EH (cell line): ENCODE measurements at places on chromosomes 11 and 22.

DNA sequence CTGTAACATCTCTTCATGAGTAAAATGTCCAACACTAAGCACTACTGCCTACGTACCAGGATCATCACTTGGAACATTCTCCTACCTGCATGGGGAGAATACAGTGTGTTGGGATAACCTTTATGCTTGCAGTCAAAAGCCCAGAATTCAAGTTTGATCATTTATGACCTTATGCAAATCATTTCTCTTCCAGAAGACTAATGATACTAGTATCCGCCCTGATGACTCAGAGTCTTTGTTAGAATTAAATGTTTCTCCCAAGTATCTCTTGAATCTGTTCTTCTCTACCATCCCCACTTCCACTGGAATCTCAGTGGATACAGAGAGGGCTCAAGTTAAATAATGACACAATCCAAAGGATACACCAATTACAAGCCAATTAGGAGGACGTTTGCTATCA is 12.4 kb downstream of the MAJIN start:
- no peak for DNase-seq

DNA sequence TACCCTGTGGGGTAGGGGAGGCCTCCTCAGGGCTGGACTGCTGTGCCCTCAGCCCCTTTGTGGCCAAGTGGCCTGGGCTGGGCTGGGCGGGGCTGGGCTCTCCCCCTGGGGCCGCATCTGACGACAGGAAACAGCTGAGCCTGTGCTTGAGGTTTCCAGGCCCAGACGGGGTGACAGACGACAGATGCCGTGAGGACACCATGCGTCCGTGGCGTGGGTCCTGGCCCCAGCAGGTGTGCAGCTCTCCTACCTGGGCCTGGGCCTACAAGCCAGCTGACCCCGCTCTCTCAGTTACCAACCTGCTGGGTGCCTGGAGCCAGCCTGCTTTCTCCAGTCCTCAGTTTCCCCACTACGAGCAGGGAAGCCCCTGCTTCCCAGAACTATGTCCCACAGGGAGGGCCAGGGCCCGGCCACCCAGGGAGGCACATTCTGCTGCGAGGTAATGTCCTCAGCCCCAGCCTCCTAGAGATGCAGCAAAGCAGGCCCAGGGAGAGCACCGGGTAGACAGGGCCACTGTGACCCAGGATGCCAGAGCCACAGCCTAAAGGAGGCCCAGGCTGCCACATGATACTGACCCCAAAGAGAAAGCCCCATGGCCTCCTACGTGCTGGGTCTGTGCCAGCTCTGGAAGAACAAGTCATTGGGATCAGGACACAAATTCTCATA is 181.3 kb downstream of the IGLL1 start:
- DNase-seq, result no peak

GRCh38 chr11:76135491-76135890 is 70.8 kb downstream of the WNT11 start:
- peak; percentile 53 for DNase-seq

DNA sequence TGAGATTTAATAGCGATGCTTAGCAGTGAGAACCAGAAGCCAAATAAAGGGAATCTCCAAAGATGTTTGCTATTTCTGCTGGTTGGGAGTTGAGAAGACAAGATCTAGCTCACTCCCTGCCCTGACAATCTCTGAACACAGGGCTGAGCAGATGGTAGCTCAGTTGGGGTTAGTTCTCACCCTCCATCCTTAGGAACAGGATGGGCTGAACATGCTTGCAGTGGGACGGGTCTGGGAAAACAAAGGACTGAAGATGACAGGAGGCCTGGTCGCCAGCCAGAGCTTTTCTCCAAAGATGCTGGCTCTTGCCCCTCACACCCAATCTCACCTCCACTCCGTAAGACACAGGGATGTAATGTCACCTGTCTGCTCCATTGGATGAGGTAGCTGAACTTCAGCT is 72.7 kb downstream of the SC5D start:
- DNase-seq, result no peak

GRCh38 chr11:25038131-25038530 is 541.3 kb downstream of the LUZP2 start:
- DNase-seq, result no peak

GRCh38 chr11:122981388-122982264 is at the start of gene BSX:
TSS of gene BSX (minus strand) at chr11:122981834. CDS start at chr11:122981671, 163 bp downstream.
- peak; percentile 64 for DNase-seq

GRCh38 chr11:2096011-2096918 is 42.9 kb downstream of the IGF2 start:
- peak; percentile 90 for DNase-seq

GRCh38 chr11:126197277-126197939 is 14.0 kb downstream of the RPUSD4 start:
- peak; percentile 54 for DNase-seq

GRCh38 chr11:40183073-40184064 is 1276.1 kb downstream of the LRRC4C start:
- DNase-seq, result no peak

- no peak for DNase-seq
These were observed 245.8 kb downstream of the ETS1 start for GRCh38 chr11:128341280-128342248.

DNA sequence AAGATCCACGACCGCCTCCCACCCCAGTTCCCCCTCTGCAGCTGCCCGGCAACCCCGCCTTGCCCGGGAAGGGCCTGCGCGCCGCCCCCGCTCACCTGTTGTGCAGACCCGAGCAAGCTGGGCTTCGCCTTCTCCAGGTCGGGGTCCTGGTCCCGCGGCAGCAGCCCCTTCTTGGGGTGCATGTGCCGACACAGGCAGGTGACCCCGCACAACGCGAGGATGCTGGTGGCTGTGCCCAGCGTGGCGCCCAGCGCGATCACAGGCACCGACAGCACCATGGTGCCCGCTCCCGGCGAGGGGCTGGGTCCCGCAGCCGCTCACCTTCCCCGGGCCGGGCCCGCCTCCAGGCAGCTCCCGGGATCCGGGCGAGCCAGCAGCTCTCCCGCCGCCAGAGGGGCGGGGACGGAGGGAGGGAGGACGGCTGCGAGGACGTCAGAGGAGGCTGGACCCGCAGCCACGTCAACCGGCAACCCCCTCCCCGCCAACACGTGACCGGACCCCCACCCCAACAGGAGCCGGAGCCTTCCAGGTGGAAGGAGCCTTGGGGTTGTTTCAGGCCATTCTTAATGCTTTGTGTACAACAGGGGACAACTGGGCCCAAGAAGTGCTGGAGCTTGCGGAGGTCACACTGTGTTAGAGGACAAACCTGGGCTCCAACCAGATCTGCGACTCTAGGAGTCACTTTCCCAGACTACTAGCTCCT is at the start of gene SYT13:
TSS of gene SYT13 (minus strand) at position 412 of the 703 bp plus-strand sequence. CDS start at position 278, 134 bp downstream.
- DNase-seq, result no peak

GRCh38 chr22:24442352-24442744 is 14.9 kb downstream of the ADORA2A start:
- no peak for DNase-seq

DNA sequence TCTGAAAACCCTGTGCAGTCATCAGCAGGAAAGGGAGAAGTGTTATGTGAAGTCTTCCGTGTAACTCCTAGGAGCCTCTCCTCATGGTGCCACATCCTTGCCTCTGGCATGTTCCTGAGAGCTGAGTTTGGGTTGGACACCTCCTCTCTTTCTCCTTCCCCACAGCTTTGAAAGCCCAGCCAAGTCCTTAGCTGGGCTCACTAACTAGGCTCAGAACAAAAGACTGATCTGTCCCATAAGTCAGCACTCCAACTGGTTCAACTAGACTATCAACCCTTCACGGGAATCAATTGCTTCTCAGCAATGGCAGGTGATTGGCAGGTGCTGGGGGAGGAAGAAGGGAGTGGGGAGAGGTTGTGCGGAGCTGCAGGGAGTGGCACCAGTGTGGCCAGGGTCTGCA is 509.9 kb upstream of the B3GAT1 start:
- DNase-seq, result no peak

GRCh38 chr11:134046681-134047449 is 22.0 kb upstream of the JAM3 start:
- DNase-seq, result no peak

DNA sequence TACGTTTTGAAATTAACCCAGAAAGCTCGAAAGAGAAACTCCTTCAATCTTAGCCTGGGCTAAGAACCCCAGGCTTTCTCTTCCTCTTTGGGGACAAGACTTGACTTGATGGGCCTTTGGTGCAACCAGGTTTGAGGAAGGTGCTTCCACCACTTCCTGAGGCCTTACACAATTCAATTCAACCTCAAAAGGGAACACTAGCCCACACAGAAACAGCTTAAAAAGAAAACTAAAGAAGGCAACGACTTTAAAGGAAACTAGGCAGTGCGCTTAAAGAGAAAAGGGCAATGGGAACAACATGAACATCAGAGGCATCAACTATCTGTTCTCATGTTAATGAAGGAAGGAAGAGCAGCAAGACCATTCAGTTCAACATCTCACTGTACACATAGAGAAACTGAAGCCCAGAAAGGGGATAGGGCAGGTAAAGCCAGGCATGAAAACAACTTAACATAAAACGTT is 24.8 kb downstream of the PAK1 start:
- no peak for DNase-seq

- DNase-seq, result no peak
These were observed 10.2 kb upstream of the MS4A12 start for GRCh38 chr11:60482361-60482760.

DNA sequence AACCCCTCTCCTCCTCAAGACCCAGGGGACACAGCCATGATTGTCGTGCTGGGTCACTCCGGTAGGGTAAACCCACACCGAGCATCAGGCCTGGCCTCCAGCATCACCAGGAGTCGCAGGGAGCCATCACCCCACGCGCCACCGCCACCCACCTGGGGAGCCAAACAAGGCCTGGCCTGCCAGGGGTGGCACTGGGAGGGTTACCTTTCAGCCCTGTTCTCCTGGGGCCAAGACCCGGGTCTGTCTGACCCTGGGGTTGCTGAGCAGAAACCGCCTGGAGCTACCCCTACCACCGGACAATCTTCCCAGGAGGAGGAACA is 39.3 kb upstream of the NNMT start:
- DNase-seq, result no peak

DNA sequence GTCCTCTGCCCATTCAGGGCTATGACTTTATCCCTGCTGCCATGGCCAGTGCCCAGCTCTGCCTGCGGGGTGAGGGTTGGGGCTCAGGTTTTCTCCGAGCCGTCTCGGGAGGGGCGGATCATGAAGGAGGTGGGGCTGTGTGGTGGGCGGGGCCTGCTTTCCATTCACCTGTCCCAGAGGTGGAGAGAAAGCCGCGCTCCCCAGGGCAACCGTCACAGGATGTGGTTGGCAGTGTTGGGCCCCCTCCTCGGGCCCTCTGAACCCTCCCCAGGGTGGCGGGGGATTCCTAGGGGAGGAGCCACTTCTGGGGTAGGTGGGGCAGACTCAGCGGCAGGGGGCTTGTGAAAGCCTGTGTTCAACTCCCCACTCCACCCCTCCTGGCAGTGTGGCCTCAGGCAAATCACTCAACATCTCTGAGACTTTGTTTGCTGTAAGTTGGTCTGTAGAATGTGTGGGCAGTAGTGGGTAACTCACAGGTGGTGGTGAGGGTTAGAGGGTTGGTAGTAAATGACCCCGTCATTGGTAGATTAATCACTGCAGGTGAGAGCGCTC is 50.3 kb downstream of the CD6 start:
- no peak for DNase-seq

DNA sequence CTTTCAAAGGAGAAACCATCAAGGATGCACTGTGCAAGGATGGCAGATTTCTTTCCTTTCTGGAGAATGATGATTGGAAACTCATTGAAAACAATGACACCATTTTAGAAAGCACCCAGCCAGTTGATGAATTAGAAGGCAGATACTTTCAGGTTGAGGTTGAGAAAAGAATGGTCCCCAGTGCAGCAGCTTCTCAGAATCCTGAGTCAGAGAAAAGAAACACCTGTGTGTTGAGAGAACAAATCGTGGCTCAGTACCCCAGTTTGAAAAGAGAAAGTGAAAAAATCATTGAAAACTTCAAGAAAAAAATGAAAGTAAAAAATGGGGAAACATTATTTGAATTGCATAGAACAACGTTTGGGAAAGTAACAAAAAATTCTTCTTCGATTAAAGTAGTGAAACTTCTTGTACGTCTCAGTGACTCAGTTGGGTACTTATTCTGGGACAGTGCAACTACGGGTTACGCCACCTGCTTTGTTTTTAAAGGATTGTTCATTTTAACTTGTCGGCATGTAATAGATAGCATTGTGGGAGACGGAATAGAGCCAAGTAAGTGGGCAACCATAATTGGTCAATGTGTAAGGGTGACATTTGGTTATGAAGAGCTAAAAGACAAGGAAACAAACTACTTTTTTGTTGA is 9.8 kb downstream of the FAM111A start:
- no peak for DNase-seq

- DNase-seq, result no peak
These were observed 120.9 kb downstream of the FEZ1 start for GRCh38 chr11:125375146-125375545.

- no peak for DNase-seq
These were observed 37.9 kb downstream of the SMIM38 start for GRCh38 chr11:69193629-69194028.

DNA sequence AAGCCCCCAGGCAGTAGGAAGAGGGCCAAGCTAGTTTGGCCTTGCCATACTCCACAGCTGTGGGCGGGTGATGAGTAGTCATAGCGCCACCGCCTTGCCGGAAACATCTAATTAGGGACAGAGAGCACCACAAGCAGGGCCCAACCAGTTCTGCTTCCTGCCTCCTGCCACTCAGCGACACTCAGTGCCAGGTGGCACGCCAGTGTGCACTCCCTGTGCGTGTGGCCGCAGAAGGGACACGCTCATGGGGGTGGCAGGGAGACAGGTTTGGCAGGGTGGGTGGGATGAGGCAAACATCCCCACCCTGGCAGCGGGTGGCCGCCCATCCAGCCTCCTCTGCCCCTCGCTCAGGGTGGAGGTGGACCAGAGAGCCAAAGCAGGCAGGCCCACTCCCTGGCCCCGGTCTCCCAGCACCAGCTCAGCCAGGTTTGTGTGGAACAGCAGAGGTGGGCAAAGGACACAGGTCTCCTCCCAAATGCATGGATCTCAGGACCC is 4.9 kb downstream of the OVOL1 start:
- DNase-seq, result peak; percentile 49

- no peak for DNase-seq
These were observed 176.4 kb downstream of the SHANK2 start for GRCh38 chr11:71075871-71076420.

GRCh38 chr11:76680518-76681425 is 10.2 kb upstream of the LRRC32 start:
- DNase-seq, result peak; percentile 70

GRCh38 chr11:8597182-8597581 is 3.2 kb upstream of the STK33 start:
- DNase-seq, result peak; percentile 38

GRCh38 chr22:36367479-36367878 is 20.3 kb downstream of the MYH9 start:
- DNase-seq, result no peak

GRCh38 chr11:10348650-10349280 is 43.9 kb downstream of the ADM start:
- DNase-seq, result peak; percentile 89

DNA sequence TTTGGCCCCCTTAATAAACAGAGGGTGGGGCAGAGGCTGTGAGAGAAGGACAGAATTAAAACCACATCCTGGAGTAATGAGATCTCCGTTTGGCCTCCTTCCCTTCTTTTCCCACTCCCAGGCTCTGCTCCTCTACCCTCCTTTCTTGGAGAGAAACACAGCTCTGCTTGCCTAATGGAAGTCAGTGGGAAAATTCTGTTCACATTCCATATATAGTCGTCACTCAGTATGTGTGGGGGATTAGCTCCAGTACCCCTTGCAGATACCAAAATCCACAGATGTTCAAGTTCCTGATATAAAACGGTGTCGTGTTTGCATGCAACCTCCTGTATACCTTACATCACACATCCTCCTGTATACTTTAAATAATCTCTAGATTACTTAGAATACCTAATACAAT is 37.6 kb upstream of the THY1 start:
- DNase-seq, result peak; percentile 70

- DNase-seq, result no peak
These were observed 21.1 kb upstream of the SLC5A12 start for GRCh38 chr11:26742966-26743365.
